Tracheal epithelial cell (primary cell): ENCODE measurements at places on chromosomes 4 and X. TPM values are rescaled to one million over a fixed set of nuclear protein-coding genes. Genes with fewer than 3 reads are reported as not detected.

USP26 gene
- total RNA-seq: not detected in 2 replicates

GABRG1 gene
- total RNA-seq: not detected in 2 replicates

CXCL6 gene
- total RNA-seq: 0.21 and 30.8 TPM in 2 replicates

TRPC3 gene
- total RNA-seq: not detected in 2 replicates

CNKSR2 gene
- 0.24 and 0.43 TPM in 2 replicates for total RNA-seq

ANTXR2 gene
- total RNA-seq: 23.0 and 46.0 TPM in 2 replicates

SLC9B1 gene
- 0.64 TPM in 1 of 2 replicates, not detected in the other for total RNA-seq

AMBN gene
- total RNA-seq: not detected in 2 replicates

F8A2 gene
- total RNA-seq: 0.96 TPM in 1 of 2 replicates, not detected in the other

SOD3 gene
- total RNA-seq: 0.64 and 1.9 TPM in 2 replicates

RHOXF2B gene
- total RNA-seq: under 0.01 TPM in 1 of 2 replicates, not detected in the other
